Stomach (tissue), 19 donors: ENCODE measurements at places on chromosomes 5 and 9.

- no peak for DNase-seq
Observed at GRCh38 chr5:60810438-60811085, 33.5 kb downstream of the ELOVL7 start.

DNA sequence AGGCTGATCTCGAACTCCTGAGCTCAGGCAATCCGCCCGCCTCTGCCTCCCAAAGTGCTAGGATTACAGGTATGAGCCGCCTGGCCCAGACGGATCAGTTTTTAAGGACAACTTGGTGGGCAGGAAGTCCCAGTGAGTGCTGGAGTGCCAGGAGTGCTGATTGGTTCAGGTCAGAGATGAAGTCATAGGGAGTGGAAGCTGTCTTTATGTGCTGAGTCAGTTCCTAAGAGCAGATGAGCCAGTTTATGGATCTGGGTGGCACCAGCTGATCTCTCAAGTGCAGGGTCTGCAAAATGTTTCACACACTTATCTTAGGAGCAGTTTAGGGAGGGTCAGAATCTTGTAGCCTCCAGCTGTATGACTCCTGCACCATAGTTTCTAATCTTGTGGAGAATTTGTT lies 292.1 kb upstream of the ELAVL2 start:
- DNase-seq, result no peak

GRCh38 chr5:55226027-55226933 lies 835 bp downstream of the MCIDAS start:
- peak; percentile 63 for DNase-seq

DNA sequence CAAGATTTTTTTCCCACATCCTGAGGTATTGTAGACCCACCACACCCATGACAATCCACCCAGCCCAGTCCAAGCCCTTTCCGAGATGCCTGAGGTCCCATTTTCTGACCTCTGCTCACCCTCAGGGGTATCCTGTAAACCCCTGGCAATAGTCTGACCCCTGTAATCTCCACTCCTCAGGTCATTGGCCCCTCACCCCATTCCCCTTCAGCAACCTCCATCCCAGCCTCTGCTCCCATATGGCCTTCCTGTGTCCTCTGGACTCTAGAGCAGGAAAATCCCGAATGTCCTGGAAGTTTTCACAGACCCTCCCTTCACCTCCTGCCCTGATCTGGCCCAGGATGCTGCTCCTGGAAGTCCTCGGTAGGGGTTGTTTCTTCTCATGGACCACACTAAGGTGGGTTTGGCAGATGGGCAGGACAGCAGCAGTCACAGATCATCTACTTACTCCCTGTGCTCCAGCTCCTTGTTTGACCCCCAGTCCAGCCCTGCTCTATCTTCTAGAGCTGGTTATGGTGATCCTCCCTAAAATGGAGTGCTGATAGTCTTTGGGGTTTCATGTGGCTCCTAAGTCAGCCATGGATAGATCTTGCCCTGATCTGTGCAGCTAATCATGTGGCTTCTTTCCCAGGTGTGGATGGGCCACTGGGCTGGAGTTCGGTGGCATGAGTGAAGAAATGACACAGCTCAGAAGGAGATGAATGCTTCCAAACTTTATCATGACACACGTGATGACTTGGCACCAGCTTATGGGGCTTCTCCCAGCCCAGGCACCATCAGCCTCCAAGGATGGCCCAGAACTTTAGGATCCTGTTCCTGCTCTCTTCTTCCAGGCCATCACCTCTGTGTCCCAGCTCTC lies 12.0 kb upstream of the ACSL6 start:
- no peak for DNase-seq

DNA sequence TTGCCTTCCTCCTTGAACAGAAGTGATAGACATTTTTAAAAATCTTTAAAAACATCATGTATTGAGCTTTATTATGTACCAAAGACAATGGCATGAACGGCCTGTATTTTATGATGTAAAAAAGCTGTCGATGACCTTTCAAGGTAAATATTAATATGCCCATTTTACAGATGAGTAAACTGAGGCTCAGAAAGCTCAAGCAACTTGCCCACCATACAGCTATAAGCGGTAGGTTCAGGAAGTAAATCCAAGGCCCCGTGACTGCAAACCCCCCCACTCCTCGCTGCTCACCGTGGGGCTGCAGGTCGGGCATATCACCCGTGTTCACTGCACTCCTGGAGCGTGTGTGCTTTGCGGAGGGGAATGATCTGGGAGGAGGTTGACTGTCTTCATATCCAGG lies 3.4 kb downstream of the PLPP7 start:
- DNase-seq, result no peak

DNA sequence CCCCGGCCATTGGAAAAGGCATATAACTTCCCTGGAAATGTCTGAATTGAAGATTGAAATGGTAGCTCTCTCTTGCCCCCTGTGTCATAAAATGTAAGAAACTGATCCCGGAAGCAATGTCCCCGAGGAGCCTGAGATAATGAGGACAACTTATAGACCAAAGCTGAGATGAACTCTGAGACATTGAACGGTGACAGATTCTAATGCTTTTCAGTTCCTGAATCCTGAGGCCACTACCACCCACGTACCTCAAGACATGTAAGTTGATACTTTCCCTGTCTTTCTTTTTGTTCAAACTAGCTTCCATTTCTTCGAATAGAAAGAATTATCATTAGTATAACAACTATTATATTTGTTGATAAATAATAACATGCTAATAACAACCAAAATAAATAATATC lies 51.0 kb downstream of the KIF4B start:
- no peak for DNase-seq

DNA sequence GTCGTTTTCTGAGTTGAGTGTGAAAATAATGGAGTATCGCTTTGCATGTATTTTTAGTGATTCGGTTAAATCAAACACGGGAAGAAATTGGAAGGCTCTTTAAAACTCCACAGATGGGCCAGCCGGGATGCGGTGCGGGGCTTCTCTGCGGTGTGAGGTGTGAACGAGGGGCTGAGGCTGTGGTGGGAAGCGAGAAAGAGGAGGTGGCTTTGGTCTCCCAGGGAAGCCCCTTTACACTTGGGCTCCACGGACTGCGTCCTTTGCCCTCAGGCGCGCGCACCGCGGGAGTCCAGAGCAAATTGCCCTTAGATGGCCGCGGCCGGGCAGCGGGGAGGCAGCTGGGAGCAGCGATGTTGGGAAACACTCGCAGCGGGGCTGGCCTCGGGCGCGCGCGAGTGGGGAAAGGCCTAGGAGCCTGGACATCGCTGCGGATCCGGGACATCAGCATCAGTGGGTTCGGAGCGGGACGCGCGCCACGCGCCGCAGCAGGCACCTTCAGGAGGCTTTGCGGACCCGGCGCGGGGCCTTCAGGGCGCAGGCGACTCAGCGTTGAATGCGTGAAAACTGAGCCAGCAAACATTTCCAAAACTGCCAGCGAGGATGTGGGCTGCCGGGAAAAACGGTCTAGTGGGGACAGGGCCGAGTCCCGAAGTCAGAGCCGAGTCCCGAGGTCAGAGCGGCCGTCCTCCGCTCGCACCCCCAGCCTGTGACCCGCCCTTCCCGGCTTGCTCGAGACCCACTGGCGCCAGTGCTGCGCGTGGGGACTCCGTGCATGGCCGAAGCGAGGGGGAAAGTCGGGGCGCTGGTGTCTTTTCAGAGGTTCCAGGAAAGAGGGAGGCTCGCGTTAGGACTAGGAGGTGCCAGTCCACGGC lies 6.5 kb downstream of the IRX1 start:
- no peak for DNase-seq

DNA sequence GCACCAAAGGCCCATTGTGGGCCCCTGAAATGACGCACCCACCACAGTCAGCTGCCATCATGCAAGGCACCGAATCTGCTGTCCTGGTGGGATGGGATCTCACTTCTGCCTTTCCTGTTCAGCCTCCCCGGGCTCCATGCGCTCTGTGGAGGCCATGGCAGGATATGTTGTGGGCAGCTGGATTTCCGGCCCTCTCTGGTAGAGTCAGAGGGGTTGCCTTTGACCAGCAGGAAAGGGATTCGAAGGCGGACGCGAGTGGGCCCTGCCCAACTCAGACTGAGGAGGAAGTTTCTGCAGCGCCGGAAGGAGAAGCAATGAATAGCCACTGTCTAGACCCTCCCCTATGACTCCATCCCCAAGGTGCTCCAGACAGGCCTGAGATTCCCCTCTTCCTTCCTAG lies 35.5 kb downstream of the GADD45G start:
- no peak for DNase-seq

GRCh38 chr5:31639481-31640411 lies 815 bp downstream of the PDZD2 start:
- DNase-seq, result no peak

- peak; percentile 65 for DNase-seq
Observed at GRCh38 chr5:140228364-140228837, 53.4 kb downstream of the CYSTM1 start.

DNA sequence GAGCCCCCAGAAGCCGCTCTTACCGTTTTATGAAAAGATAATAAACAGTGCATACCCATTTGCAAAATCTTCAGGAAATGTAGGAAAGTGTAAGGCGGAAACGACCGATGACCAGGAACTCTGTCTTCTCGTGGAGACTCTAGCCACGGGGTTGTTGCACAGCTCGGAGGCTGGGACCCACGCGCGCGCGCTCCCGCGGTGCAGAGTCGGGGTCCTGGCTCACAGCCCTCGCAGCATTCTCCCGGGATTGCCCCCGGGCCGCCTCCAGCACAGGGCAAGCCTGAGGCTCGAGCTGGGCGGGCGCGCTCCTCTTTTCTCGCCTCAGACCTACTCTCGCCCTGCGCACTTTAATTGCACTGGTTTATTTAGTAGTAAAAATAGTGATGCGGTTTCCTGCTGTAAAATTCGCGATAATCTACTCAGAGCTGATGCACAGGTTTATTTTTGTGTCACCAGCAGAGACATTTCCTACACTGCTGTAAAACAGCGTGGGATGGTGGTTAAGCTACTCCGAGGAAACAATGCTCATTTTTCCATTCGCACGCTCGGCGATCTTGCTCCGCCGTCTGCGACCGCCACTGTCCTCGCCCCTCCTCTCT lies 15.5 kb downstream of the TRIM7 start:
- peak; percentile 67 for DNase-seq

GRCh38 chr9:114460513-114461199 lies 44.6 kb downstream of the WHRN start:
- no peak for DNase-seq

DNA sequence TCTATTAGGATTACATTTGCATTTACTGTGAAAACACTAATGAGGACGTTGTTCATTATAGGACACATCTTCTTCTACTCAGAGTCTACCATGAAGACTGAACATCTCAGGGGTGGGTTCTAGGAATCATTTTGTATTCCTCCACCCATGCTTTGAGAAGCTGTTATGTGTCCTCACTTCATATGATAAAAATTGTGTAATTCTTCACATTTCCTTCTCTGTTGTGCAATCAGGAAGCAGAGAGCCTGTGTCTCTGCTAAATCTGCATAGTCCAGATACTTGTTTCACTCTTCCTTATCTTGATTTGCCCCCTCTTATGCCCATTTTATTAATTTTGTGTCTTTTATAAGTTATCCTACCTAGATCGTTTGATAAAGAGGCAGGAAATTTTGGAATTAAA lies 97.8 kb upstream of the IQGAP2 start:
- DNase-seq, result no peak

DNA sequence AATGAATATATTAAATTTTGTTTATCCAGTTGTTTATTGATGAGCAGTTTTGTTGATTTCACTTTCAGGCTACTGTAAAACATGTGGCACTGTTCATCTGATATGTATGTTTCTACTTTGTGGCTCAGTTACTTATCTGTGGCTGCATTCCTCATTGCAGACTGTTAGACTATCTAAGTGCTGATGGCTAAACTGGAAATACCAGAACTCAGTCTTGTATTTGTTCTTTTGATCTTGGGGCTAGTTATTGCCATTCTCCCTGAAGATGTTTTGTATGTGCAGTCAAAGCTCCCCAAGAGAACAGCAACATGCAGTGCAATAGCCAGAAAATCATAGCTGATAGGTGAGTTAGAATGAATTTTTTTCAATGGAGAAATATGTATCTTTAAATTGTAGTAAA lies 162.2 kb downstream of the GADD45G start:
- no peak for DNase-seq

DNA sequence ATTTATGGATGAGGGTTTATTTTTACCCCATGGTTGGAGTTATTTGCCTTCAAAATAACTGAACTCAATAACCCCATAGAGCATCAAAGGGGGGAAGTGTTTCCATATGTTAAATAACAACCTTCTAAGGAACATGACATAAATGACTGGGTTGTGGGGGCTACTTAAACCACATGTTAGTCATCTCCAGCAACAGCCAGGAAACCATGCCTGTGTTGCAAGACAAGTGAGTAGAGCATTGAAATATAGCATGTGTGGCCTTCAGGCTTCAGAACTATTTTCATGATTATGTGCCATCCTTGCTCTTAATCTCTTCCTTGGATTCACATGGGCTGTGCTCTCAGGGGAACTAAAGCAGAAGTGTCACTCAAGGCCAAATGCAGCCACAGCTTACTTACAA lies 431.2 kb downstream of the AGTPBP1 start:
- DNase-seq, result no peak

DNA sequence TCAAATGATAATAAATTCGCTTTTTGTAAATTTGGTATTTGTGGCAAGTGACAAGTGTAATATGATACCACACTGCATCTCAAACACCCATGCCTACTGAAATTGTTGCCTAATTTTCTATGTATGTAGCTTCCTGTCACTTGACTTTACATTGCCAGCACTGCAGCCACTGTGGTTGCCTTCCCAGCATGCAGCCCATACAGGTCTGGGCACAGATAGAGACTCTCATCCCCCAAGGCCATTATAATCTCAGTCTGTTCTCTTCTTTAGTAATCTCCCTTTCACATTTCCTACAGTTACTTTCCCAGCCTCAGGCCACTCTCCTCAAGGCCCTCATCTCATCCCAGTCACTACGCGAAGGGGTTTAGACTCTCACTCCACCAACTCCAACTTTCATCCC lies 1200.6 kb downstream of the PTPRD start:
- DNase-seq, result no peak

DNA sequence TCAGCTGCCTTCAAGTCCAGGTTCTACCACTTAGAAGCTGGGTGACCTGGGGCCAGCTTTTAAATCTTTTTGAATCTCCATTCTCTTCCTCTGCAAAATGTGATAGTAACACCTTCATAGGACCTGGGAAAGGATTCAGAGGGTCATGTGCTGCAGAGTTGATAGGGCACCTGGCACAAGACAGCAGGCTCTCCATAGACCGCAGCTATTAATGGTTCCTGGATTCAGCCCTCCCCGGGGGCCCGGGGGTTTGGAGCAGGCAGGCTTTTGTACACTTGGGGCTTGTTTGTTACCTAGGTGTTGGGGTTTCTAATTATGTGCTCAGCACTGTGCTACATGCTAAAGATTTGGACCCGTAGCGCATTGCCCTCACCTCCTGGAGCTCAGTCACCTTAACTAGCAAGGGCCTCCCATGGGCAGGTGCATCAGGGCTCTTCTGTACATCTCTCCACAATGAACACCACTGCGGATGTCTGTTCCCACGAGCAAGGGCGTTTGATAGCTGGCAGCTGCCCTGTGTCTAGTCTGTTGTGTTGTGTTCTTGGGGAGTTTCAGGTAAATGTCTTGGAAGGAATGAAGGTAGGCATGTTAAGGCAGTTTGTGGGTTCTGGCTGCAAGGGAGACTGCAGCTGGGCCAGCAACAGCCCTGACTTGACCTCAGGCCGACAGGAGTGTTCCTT lies 12.1 kb downstream of the PRRC2B start:
- DNase-seq, result no peak

- DNase-seq, result no peak
Observed at GRCh38 chr9:71692337-71692736, 76.0 kb downstream of the CEMIP2 start.

GRCh38 chr5:147727200-147727599 lies 55.3 kb downstream of the JAKMIP2 start:
- DNase-seq, result no peak
